ENCODE measurements at places on chromosomes 5 and 9.

DNA sequence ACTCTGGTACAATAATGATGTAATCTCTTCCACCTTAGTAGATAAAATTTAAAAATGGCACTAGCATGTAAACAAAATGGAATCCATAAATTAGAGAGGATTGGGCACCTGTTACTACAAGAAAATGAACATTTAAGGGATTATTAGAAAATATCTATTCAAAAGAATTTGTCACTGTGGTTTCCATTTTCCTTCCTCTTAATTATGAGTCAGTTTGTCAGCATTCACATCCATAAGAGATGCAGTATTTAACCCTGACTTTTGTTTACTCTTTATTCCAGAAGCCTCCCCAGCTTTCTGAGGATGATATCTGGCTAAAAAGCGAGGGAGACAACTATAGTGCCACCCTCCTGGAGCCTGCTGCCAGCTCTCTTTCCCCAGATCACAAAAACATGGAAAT is 72.1 kb downstream of the C9orf152 start:
- no peak for DNase-seq

- DNase-seq, result no peak
These were observed 40.7 kb upstream of the CACNA1B start for GRCh38 chr9:137836831-137837241.

- DNase-seq, result no peak
These were observed 120.5 kb downstream of the TUSC1 start for GRCh38 chr9:25557645-25558300.

- DNase-seq, result peak; percentile 15
These were observed 17.8 kb downstream of the SLC38A9 start for GRCh38 chr5:55694152-55694830.

- no peak for DNase-seq
These were observed 9.6 kb downstream of the KIF2A start for GRCh38 chr5:62315376-62316175.

GRCh38 chr9:136111910-136112309 is 6.8 kb downstream of the TMEM250 start:
- no peak for DNase-seq

GRCh38 chr5:7884491-7885267 is 15.7 kb downstream of the MTRR start:
- no peak for DNase-seq

DNA sequence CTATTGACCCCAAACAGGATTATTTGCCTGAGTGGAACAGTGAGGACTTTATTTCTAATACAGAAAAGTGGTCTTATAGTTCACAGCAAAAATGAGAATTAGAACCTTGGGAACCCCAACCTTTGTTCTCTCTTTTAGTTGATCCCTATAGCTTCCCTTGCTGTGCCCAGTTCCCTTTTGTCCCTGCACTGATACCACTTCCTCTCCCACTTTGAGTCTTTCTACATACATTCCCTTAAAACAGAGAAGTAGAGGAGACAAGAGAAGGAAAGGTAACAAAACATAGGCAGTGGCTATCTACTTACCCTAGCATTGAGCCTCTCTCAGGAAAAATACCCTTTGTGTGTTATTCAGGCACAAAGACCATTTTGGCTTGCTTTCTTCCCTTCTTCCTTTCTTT is 246.4 kb downstream of the FAM114A2 start:
- DNase-seq, result no peak

DNA sequence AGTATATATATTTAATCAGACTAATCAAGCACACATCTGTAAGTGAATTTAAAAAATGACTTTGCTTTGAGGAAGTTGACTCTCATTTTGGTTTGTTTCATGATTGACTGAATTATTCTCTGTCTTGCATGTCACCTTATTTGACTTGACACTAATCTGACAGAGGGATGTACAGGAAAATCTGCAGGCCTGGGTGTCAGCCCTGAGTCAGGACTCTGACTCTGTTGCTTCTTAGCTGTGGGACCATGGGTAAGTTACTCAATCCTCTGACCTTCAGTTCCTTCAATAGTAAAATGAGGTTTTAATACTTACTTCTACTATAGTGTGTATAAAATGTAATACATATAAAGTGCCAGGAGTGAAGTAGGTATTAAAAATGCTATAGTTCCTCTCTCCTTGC is 415.9 kb downstream of the ARHGEF28 start:
- no peak for DNase-seq

DNA sequence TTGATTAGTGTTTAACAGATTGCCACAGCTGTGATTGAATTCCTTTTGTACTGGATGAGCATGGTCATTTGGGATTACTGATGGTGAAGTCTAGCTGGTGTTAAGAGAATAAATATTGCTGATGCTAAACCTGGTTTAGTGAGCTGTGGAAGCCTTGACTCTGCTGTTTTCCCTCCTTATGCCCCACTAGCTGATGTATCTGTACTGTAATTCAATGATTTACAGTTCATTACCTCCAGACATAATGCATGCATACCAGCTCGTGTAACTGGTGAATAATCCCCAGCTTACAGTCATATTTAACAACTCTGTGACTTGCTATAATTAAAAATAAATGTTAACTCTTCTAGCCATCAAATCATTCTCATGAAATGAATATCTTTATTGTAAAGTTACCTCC is 1.7 kb upstream of the CMYA5 start:
- DNase-seq, result no peak

DNA sequence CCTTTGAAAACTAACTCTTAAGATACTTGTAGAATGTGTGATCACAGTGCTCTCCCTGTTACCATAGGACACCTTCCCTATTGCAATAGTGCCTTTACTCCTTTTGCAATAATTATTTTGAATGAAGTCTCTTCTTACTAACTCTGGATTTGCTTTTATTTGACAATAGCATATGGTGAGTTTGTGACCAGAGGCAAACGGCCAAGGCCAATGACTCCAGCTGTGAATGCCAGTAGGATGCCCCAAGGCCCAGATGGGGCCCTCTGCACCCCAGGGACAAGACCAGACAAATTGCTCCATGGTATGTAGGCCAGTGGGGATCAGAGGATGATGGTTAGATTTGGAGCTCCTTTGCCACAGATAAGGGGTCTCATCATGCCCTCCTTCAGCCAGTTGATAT is 116.9 kb downstream of the NPR3 start:
- no peak for DNase-seq

DNA sequence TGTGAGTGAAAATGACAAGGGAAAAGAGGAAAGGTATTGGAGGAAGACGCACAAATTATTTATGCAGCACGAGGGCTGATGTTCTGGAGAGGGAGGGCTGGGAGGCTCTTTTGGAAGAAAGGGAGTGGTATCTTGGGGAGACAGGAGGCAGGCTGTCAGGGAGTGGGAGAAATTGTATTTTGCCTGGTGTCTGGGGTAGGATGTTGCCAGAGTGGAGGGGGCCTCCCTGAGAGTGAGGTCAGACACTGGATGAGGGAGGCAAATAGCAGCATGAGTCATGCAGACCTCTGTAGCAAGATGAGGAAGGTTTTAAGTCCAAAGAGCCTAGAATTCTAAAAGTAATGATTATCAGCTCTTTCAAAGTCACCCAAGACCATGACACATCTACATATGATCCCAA is 158.0 kb downstream of the DMRT2 start:
- DNase-seq, result no peak

DNA sequence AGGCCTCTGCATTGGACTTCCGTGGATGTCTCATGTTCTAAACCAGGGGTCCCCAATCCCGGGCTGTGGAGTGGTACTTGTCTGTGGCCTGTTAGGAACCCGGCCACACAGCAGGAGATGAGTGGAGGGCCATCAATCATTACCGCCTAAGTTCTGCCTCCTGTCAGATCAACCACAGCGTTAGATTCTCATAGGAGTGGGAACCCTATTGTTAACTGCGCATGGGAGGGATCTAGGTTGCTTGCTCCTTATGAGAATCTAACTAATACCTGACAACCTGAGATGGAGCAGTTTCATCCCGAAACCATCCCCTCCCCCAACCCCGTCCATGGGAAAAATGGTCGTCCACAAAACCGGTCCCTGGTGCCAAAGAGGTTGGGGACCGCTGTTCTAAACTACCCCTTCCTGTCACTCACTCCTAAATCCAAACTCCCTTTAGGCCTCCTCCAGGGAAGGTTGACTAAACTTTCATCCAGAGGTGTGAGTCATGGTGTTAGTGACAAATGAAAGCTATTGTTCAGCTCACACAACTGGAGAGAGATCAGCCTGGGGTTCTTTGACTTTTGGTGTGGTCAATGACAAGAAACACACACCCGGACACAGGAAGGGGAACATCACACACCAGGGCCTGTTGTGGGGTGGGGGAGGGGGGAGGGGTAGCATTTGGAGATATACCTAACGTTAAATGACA is 9.5 kb downstream of the KCNV2 start:
- DNase-seq, result no peak

- no peak for DNase-seq
These were observed 122.2 kb upstream of the MAN2A1 start for GRCh38 chr5:109567374-109568044.

- no peak for DNase-seq
These were observed 693.8 kb downstream of the DNAH5 start for GRCh38 chr5:13250464-13251291.

GRCh38 chr9:104177676-104178075 is 83.6 kb downstream of the SMC2 start:
- DNase-seq, result no peak

- DNase-seq, result no peak
These were observed 202.6 kb downstream of the NR3C1 start for GRCh38 chr5:143200781-143201398.

- no peak for DNase-seq
These were observed 5.5 kb upstream of the AOPEP start for GRCh38 chr9:94720846-94721549.

Measured in T-helper 1 cell (primary cell).